Activated CD4-positive, CD25-positive, alpha-beta regulatory T cell treated with anti-CD3 and anti-CD28 coated beads, Interleukin-2, amount 50 U/mL, for 72 hours (primary cell): ENCODE measurements at places on chromosomes 2 and 18.

- DNase-seq = no peak
These were observed 1673.3 kb downstream of the LRP1B start for GRCh38 chr2:140457483-140457882.

GRCh38 chr2:172460780-172461201 is 33.4 kb downstream of the ITGA6 start:
- DNase-seq = no peak

DNA sequence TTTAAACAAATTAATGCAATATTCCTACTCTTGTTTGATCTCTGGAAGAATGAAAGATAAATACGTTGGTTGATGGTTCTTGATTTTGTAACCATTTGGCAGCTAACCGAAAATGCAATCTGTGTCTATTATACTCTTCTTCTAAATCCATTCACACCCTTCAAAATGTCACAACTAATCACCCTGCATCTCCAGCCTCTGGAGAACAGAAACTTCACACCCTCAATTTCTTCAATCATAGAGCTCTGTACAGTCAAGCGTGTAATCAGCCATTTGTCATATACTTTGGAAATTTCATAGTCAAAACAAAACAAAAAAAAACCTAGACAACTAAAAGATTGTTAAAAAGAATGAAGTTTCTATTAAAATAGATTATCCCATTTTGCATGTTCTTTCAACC is 1482.3 kb upstream of the LRRTM1 start:
- no peak for DNase-seq

DNA sequence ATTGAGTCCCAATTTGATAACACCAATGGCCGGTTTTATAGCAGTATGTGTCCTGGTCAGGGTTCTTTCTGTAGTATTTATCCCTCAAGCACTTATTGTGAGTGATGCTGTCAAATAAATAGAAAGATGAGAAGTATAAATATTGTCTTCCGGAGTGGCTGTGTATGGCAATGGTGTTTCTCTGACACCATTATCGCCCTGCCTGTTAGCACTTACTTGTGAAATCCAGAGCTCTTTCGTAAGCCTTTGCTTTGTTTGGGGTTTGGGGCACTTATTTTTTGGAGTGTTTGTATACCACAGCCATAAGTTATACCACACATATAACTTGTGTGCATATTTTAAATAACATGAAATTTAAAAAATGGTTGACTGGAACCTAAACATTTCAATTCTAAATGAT is 29.3 kb downstream of the CD8B2 start:
- DNase-seq = no peak

DNA sequence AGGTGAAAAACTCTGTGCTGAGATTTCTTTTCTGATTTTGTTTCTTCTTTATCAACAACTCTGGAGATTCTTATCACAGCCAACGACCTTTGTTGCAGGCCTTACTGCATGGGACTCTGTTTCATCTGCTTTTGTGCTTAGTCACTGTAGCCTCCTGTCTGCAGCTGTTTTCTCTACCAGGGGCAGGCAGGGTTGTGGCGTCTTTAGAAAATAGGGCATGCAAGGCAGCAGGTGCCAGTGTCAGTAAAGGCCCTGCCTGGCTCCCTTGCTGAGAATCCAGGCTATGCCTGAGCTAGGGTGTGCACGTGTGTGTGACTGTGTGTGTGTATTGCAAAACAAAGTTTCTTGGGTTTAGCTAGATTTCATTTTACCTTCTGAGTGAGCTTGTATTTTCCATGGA is 14.6 kb upstream of the SLC9A2 start:
- no peak for DNase-seq

GRCh38 chr2:53317861-53318260 is 449.7 kb upstream of the CHAC2 start:
- no peak for DNase-seq

DNA sequence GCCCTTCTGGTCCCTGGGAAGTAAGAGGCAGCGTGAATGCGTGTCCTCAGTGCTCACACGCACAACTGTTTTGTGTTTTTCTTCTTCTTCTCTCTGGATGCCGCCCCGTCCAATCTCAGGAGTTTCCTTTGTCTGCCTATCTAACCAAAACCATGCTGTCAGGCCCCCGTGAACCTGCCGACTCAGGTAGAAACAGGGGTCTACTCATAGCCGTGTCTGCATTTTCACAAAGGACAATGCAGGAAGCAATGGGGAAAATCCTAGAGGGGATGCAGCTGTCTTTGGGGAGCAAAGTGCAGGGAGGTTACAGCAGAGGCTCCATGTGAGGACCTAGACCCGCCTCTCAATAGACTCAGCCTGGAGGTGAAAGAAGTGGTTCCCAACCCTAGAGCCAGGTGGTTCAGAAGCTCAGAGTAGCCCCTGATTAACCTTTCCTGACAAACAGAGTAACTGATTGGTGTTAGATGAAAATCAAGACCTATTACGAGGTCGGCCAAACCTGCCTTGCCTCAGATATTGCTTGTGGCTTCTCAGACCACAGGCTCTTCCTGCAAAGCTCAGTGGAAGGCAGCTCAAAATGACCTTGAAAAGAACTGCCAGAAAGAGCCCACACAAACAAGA is 49.3 kb downstream of the CD226 start:
- no peak for DNase-seq

- DNase-seq = no peak
These were observed 1.2 kb downstream of the GYPC start for GRCh38 chr2:126657148-126657635.

DNA sequence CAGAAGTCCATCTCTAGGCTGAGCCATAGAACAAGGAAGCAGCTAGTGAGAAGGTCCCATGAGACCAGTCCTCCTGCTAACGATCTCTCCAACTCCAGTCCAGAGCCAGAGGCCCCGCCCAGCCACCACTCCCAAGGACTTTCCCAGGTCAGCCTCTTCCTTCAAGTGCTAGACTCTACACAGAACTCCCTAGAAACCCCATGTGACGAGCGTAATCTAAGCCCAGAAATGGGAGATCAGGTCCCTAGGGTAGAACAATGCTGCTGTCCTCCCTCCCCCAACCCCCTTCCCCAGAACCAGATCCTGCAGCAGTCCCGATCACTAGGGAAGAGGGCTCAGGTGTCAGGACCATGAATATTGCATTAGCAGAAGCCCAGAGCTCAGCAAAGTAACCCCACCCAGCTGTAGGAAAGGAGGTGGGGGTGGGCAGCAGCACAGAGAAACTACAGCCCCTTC is 6.9 kb downstream of the DCTN1 start:
- no peak for DNase-seq

GRCh38 chr2:125444106-125444505 is 1211.9 kb upstream of the GYPC start:
- DNase-seq = no peak

DNA sequence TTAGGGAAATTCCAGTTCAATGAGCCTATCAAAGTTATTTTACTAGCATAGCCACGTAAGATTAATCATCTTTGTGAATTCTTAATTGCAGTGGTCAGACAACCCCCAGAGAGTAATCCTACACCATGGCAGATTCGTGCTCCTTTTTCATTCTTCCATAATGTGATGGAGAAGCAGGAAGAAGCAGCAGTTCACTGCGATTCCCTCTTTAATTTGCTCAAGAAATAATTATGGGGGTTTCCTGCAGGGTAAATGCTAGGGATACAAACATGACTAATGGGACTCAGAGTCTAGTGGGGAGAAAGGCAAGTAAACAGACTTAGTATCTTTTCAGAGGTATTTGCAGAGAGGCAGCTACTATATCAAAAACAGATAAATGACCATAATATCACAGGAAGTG is 175.8 kb upstream of the HNRNPA3 start:
- no peak for DNase-seq

DNA sequence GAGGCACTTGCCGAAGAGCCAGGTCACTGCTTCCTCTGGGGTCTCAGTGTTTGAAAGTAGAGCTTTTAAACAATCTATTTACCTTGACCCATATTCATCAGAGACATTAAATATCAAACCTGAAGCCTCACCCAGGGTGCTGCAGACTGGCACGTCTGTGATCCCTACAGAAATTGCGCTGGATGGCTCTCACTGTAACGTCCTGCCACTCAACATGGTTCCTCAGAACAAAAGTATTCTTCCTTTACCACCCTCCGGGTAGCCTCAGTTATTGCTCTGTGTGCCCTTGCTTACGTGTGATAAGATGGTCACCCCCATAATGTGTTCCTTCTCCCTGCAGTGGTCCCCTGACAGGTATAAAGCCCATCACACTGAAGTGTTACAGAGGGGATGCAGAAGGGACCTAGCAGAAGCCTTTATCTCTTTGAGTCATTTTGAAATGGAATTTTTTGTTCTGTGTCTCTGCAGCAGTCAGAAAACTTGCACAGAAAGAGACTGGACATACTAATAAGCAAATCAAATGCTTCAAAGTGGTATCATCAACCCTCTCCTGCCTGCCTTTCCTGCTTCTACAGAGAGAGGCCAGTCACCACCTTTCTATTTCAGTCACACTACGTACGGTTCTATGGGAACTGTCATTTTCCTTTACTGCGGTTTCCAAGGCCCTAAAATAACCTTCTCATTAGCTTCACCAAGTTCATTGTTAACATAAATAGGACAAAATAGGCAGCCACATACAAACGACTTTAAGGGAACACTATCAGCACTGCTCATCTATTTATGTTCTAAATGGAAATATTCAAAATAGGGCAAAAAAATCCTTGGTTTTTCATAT is 86.8 kb downstream of the METTL8 start:
- no peak for DNase-seq

GRCh38 chr2:240704651-240705050 is 13.0 kb downstream of the AQP12A start:
- DNase-seq = no peak

- no peak for DNase-seq
These were observed 300.2 kb downstream of the CDCA7 start for GRCh38 chr2:173654896-173655265.

GRCh38 chr2:1766851-1767811 is 22.8 kb upstream of the PXDN start:
- DNase-seq = no peak

DNA sequence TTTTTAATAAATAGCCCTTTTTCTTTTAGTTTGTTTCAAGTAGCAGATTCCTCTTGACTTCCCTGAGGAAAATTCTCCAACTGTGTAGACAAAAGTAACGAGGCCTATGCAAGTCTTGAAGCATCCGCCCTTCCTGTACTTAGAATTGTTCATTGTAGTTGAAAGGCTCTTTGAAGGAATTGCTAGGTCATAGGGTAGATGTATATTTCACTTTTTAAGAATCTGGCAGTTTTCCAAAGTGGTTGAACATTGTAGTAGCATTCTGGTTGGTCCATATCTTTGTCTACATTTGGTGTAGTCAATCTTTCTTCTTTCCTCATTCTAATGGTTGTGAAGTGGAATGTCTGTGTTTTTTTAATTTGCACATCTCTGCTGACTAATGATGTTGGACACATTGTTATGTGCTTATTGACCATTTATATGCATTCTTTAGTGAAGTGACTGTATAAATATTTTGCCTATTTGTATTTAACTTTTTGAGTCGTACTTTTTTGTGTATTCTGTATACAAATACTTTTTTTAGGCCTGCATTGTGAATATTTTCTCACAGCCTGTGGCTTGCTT is 5.6 kb upstream of the SERPINB11 start:
- DNase-seq = no peak

GRCh38 chr18:70535041-70535440 is 246.2 kb downstream of the SOCS6 start:
- DNase-seq = no peak

GRCh38 chr2:64401529-64401880 is 52.5 kb upstream of the LGALSL start:
- DNase-seq = no peak

GRCh38 chr2:98696200-98696599 is 34.7 kb downstream of the MGAT4A start:
- DNase-seq = no peak

DNA sequence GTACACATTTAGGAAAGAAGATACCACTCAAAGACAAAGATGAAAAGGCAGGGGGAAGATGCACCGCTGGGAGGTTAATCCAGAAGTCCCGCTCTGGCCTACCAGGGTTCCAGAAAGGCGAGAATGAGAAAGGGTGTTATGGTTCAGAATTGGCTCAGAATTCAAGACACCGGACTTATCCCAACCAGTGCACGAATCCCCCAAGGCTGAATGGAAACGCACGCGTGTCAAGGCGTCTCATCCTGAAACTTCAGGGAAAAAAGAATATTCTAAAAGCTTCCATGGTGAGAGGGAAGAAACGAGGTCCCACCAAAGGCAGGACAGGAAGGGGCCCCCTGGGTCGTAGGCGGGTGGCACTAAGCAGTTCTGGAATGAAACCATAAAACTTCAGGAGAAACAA is 71.9 kb downstream of the SLC66A2 start:
- no peak for DNase-seq

DNA sequence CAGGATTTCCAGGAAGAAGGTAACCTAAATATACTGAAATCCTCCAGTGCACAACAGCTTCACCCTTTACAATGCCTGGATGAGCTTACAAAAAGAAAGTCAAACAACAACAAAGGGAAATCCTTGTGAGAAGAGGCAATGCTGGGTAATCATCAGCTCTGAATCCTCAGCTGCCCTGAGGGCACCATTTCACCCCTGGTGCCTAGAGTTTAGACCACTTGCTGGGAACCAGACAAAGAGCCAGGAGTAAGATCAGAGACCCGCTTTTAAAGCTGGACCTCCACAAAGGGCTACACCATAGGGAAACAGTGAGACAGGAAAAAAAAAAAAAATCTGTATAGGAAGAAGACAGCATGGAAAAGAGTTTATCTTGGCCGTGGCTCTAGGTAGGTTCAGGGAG is 97.0 kb downstream of the FOXI3 start:
- no peak for DNase-seq

DNA sequence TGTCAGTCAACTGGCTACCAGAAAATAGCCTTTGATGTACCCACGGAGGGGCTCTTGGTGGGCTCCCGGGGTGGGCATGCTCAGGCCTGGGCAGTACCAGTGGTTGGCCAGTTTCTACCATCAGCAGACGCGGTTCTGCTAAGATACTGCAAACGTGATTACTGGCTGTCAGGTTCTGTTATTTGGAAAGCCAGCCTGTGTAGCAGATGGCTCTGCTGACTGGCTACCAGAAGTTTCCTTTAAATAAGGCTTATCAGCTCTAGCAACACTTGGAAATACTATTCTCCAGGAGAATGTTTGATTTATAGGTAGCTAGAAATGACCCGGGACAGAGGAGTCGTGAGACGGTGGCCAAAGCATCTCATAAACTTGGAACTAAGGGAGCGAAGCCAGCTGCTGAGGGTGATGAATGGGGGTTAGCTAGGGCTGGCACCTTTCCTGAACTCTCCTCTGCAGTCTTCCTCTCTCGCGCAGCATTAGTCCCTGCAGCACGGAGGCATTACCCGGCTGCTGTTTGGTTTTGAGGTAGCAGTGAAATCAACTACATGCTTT is 171.9 kb downstream of the AGAP1 start:
- no peak for DNase-seq

DNA sequence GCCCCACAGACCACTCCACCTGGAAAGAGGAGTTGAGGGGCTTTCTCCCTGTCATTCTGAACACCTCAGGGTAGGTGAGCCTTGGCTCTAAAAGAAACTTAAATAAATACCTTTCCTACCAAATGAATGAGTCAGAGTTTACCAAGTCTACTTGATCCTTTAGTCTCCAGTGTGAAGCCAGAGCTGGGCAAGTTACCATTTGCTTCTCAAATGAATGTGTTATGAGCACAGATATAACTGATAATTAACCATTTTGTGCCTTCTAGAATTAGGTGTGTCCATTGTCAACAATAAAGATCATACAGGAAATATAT is 347.7 kb downstream of the KIAA1328 start:
- DNase-seq = no peak
